ENCODE measurements at places on chromosomes 7 and 10. TPM values are rescaled to one million over a fixed set of nuclear protein-coding genes. Genes with fewer than 3 reads are reported as not detected.

Gene COBL
- total RNA-seq: 0.27 TPM

Gene PTPRZ1
- total RNA-seq: not detected

GRCh38 chr7:100682228-100682741, 8.7 kb downstream of the GNB2 start:
- DNase-seq: no peak

- no peak for DNase-seq
Measured at GRCh38 chr10:129962872-129963640, 1.0 kb downstream of the EBF3 start.

DNA sequence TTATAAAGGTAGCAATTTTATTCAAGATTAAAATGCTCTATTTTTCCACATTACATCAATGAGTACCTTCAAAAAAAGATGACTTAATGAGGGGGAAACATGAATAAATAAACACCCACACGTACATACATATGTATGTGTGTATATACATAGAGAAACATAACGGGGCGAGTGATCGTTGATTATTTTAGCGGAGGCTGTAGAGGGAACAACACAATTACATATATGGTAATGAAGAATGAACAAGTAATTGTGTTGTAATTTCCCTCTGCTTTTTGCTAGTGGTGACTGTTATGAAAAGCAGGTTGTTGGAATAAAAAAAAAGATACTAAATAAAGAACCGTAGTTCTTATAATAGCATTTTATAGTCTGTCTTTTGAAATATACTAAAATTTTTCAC, 63.2 kb downstream of the CACNB2 start:
- DNase-seq: no peak

DNA sequence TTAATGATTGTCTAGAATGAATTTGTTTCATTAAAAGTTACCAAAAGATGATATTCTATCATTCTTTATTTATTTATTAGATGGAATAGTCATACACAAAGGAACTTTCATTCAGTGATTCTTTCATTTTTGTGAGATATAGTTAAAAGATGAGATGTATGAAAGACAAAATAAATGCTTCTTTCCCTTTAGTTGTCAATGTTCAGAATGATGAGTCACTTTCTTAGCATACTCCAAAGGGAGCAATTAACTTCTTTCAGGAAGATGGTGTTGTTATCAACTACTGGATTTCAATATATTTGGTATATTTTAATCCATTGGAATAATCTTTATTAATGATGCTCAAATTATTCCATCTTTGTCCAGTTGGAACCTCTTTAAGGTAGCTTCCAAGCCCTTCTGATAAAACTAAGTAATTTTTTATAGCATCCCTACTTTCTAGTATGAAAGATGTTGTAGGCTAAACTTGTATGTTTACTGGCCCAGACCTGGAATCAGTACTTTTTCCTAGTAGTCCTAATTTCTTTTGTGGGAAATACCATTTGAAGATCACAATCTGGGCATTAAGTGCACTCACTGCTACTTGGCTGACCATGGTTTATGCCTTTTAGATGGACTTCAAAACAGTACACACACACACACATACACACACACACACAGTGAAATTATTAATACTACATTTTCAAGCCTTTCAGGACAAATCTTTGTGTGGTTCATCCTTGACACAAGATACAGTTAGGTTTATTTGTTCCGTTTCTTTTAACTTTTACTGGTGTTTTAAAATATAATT, 2.5 kb downstream of the GIMAP7 start:
- no peak for DNase-seq

GRCh38 chr10:5854131-5854475, 35.6 kb downstream of the ANKRD16 start:
- no peak for DNase-seq

All from hematopoietic multipotent progenitor cell (in vitro differentiated cells).